ENCODE measurements at places on chromosomes 11 and 22.

GRCh38 chr22:50529897-50530579 is at the start of gene TYMP:
TYMP (minus strand) TSS chr22:50530012; CDS start chr22:50529709, 303 bp downstream.
- peak; percentile 65 for DNase-seq

DNA sequence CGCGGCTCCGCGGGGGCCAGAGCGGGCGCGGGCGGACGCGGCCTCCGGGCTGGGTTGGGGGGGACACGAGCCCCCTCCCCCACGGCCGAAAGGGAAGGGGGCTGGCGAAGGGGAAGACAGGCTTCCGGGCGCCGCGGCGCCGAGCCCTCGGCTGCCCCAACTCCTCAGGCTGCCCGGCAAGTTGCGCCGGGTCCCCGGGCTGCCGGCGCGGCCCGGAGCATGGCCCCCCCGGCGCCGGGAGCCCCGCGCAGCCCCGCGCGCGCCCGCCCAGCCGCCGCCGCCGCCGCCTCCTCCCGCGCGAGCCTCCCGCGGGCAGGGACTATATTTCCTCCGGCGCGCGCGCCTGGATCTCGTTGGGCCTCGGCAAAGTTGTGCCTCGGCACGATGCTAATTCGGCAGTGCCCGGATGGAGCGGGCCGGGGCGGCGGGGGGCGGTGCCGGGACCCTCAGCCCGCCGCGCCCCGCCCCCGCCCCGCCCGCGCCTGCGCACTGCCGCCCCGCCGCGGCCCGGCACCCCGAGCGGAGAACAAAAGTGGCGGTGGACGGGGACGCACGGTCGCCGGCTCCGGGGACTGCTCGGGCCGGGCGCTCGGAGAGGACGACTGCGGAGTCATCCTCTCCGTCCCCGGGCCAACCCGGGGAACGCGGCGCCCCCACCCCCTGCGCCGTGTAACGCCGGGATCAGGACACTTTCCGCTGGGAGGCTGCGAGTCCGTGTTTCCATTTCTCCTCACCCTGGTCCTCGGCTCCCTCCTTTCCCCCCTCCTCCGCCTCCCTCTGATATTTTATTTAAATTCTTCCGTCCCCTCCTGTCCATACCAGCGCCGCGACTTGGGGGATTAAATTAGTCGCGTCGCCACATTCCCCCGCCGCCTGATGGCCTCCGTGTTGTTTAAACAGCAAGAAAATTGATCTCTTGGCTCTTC is at the start of gene PHF21B:
TSS of gene PHF21B (minus strand) at position 400 of the 926 bp plus-strand sequence. CDS start 456 bp downstream, outside the sequence.
- no peak for DNase-seq

GRCh38 chr22:48755059-48755949 is 1072.4 kb downstream of the BRD1 start:
- no peak for DNase-seq

DNA sequence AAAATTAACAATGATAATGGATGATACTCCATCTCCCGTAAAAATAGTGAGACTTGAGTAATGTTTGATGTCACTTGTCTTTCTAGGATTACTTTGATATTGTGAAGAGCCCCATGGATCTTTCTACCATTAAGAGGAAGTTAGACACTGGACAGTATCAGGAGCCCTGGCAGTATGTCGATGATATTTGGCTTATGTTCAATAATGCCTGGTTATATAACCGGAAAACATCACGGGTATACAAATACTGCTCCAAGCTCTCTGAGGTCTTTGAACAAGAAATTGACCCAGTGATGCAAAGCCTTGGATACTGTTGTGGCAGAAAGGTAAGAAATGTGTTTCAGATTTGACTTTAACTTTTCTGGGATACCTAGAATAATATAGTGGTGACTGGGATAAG is 48.0 kb upstream of the L3MBTL2 start:
- no peak for DNase-seq

- no peak for DNase-seq
Measured at GRCh38 chr11:829847-830294, 2.2 kb downstream of the CRACR2B start.

- no peak for DNase-seq
Measured at GRCh38 chr22:24291515-24292201, 21.0 kb downstream of the SPECC1L start.

DNA sequence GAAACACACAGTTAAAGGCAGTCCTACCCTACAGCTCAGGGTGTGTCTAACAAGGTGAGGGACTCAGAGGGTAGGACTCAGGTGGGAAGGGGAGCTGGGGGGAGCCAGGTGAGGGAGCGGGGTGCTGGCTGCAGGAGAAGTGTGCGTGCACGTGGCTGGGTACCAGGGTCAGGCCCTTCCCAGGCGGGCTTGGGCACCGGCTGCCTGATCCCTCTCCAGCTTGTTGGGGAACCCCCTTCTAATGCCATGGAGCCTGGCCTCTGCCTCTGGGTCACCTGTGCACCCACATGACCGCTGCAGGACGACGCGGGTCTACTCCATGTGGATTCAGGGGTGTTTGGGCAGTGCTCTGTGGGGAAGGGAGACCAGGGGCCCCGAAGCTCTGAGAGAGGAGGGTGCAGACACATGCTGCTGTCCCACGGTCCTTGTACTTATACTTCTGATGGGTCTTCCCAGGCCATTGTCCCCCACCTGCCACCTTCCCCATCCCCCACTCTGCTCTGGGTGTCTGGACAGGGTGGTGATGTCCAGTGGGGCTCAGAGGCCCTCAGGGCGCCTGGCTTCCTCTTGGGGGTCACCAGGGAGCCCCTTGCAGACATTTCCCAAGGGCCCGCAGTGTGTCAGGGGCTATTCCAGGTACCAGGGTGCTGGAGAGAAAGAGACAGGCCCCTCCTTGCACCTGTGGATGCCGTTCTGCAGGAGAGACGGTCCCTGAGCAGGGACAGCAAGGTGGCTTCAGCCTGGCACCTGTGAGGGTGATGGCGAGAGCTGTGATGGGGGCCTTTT is 10.4 kb upstream of the MRGPRD start:
- DNase-seq: no peak

GRCh38 chr11:132539590-132540368 is 992.5 kb downstream of the OPCML start:
- no peak for DNase-seq

DNA sequence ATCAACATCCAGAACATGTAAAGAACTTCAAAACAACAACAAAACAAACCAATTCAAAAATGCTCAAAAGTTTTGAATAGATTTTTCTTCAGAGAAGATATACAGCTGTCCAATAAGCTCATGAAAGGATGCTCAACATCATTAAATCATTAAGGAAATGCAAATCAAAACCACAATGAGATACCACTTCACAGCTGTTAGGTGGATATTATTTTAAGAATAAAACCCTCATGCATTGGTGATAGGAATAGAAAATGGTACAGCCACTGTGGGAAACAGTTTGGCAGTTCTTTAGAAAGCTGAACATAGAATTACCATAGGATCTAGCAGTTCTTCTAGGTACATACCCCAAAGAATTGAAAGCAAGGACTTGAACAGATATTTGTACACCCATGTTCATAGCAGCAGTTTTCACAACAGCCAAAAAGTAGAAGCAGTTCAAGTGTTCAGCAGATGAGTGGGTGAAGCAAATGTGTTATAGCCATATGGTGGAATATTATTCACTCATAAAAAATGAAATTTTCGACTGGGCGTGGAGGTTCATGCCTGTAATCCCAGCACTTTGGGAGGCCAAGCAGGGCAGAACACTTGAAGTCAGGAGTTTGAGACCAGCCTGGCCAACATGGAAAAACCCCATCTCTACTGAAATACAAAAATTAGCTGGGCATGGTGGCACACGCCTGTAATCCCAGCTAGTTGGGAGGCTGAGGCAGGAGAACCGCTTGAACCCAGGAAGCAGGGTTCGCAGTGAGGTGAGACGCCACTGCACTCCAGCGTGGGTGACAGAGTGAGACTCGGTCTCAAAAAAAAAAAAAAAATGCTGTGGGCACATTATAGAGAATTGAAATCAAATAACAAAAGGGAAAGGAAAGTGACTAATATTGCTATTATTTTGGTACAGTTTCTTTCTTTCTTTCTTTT is 42.9 kb downstream of the CBL start:
- no peak for DNase-seq

GRCh38 chr11:102957953-102958352 is 2.4 kb upstream of the MMP13 start:
- no peak for DNase-seq

DNA sequence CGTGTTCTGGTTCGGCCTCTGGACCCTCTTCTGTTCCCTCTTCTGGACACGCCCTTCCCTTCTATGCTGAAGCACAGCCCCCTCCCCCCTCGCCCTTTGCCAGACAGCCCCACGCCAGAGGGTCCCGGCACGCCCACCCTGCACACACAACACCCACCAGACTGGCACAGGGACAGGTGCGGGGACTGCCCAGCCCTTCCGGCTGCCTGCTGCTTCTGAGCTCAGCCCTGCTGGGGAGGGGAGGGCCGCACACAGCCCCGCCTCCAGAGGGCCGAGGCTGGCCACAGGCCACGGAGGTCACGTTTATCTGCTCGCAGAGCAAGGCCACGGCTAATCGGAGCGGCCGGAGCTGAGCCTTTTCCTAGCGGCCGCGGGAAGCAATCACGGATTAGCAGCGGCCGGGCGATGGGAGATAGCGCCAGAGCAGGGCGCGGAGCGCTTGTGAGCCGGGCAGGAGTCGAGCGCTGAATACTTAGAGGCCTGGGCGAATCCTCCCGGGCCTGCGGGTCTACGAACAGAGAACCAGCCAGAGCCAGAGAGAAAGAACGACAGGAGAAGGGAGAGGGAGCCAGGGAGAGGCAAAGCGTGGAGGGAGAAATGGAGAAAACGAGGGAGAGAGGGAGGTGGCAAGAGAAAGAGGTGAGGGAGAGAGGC is 21.5 kb downstream of the OTUB1 start:
- DNase-seq: no peak

GRCh38 chr22:45682064-45682463 is 10.4 kb downstream of the ATXN10 start:
- DNase-seq: no peak

DNA sequence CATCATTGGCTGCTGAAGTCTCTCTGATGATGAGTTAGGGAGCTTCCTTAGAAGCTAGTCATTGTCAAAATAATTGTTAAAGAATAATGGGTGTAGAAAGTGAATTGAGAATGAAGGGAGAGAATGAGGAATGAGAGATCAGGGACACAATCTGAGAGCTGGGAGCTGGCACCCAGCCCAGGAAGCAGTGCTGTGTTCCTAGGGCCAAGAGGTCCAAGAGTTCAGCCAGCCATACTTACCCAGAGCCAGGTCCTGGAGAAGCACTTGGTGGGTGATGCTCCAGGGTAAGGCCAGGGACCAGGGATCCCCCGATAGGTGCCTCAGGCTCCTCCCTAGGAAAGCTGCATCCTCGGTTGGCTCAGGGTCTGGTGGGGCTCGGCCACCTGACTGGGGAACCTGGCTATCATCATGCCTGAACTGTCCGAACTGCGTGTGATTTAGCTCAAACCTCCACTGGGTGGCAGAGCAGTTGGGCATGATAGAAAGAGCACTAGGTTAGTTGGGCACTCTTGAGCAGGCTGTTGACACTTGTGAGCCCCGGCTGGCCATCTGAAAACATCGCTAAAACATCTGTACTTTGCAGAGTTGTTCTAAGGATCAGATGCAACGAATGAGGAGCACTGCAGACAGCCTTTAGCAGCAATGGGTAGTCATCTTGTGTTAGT is 123.9 kb upstream of the NCAM1 start:
- DNase-seq: no peak

DNA sequence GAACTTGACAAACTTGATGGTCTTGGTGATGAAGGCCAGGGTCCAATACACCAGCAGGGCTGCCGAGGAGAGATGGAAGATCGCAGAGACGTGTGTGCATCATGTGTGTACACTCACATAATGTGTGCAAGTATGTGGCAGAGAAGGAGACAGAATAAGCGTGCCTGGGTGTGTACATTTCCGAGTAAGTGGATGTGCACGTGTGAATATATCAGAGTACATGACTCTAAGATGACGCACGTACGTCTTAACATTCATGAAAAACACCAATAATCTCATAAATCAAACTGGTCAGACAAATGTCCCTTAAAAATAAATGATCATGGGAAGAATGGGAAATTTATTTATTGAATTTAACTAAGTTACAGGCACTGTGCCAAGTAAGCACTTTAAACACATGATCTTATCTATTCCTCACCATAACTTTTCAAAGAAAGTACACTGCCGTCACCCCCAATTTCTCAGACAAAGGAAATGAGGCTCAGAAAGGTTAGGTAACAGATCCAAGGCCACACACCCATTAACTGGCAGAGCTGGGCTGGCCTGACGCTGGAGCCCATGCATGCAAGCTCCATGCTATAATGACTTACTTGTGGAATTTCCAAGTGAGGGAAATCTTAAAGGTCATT is 13.0 kb downstream of the ABCC8 start:
- no peak for DNase-seq

GRCh38 chr11:9302448-9302847 is 11.9 kb downstream of the TMEM41B start:
- no peak for DNase-seq

GRCh38 chr11:131572423-131572822 is 202.0 kb downstream of the NTM start:
- no peak for DNase-seq

- DNase-seq: peak; percentile 8
Measured at GRCh38 chr11:1085440-1086170, 10.9 kb downstream of the MUC2 start.

- DNase-seq: no peak
Measured at GRCh38 chr11:35426351-35426750, 7.0 kb upstream of the SLC1A2 start.

DNA sequence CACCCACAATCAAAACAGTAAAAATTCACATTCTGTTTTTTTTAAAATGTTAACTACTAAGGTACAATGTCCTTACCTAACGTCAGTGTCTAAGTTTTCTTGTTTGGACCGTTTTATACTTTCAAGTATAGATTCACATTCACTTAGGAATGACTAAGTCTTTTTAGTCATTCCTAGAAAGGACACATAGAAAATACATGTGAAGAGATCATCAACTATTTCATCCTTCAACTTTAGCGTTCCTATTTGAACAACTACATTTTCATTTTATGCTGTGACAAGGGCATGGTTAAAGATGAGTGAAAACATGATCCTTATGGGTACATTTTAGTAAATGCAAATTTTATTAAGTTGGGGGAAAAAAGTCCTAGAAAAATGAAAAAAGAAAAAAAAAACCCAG is 62.8 kb downstream of the DDX10 start:
- no peak for DNase-seq

DNA sequence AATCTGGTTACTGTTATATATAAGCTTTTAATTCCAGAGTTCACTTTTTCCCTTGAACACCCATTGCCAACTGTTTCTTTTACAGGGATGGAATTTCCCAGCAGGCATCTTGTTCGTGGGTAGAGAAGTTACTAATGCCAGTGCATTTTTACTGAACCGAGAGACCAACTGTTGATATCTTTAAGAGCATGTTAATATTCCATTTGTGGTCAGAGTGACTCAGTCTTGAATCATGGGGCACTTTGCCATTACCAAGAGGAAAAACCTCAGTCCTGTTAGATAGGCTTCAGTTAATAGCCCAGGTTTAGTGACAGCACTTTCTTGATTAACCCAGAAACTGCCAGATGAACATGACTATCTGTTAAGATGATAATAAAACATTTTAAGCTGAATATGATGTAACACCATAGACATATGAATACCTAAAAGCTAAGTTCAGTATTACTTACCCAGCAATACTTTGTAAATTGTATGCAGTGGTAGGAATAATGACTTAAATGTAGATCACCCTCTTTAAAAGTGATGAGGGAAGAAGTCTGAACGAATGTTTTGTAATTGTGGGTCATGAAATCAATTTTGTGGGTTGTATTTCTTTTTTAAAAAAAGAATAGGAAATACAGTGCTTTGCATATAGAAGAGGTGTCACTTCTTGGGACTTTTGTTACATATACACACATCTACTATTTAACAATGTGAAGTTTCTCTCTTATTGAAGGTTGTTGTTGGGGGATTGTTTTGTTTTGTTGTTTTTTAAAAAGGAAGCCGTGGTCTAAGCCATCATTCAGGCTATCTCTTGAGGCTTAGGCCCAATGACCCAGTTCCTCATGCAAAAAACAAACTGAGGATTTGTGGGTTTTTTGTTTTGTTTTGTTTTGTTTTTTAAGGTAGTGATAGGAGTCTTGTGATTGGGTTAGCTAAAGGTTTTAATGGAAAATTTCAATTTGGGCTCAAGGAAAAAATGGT is 79.2 kb upstream of the GRIK4 start:
- DNase-seq: no peak

Data from activated CD8-positive, alpha-beta memory T cell treated with anti-CD3 and anti-CD28 coated beads, Interleukin-2, amount 50 U/mL, for 4 hours (primary cell).